Activated naive CD4-positive, alpha-beta T cell treated with Interleukin-2 at 50 U/mL for 16 hours (primary cell): ENCODE measurements at places on chromosomes 6 and 20.

- DNase-seq: no peak
Observed at GRCh38 chr6:125808060-125808459, 17.3 kb downstream of the NCOA7 start.

DNA sequence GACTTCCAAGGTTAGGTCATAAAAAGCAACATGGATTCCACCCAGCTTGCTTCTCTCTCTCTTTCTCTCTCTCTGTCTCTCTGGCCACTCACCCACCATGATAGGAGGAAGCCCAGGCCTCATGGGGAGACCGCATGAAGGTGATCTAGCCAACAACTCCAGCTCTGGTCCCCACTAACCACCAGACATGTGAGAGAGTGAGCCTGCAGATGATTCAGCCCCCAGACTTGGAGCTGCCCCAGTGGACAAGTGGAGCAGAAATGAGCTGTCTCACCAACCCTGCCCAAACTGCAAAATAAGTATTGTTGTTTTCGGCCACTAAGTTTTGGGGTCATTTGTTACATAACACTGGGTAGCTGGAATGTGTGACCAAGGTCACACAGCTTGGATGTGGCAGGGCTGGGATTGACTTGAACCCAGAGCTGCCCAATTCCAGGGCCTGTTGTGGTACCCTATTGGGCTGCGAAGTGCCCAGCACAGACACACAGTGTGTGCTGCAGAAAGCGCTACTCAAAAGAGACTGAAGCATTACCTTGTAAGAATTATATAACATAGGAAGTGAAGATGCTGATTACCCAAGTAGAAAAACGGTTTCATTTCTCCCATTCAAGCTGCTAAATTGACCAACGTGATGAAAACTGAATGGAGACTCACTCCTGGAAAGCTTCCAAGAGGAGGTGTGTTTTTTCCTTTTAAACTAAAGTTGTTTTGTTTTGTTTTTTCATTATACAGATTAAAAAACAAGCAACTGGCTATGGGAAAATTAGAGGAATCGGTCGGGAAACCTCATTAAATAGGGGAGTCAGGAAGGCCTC lies 9.1 kb upstream of the TLDC2 start:
- no peak for DNase-seq

DNA sequence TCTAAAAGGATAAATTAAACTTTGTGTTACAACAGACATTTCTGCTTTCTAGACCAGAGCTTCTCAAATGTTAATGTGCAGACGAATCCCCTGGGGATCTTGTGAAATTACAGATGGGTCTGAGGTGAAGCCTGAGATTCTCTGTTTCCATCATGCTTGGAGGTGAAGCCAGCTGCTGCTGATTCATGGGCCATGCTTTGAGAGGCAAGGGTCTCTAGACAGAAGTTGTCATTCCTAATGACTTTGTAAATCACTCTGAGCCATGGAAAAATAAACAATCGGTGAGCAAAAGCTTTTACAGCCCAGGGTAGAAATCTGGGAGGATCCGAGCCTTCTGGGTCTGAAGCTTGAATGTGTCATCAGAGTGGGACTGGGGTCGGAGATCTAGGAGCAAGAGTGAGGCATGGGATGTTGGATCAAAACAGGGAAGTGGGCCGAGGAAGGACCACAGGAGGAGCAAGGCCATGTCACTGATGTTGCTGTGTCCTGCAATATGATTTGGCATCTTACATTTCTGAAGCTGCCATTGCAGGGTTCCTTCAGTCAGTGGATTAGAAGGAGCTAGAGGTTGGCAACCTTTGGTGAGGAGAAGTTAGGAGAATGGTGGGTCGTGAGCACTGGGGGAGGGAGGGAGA lies 77.3 kb downstream of the TRMT11 start:
- no peak for DNase-seq

- no peak for DNase-seq
Observed at GRCh38 chr6:40285996-40286395, 301.2 kb downstream of the LRFN2 start.

- DNase-seq: no peak
Observed at GRCh38 chr6:86535100-86535499, 402.2 kb upstream of the HTR1E start.

- no peak for DNase-seq
Observed at GRCh38 chr6:143882401-143882930, 18.2 kb downstream of the ZC2HC1B start.

DNA sequence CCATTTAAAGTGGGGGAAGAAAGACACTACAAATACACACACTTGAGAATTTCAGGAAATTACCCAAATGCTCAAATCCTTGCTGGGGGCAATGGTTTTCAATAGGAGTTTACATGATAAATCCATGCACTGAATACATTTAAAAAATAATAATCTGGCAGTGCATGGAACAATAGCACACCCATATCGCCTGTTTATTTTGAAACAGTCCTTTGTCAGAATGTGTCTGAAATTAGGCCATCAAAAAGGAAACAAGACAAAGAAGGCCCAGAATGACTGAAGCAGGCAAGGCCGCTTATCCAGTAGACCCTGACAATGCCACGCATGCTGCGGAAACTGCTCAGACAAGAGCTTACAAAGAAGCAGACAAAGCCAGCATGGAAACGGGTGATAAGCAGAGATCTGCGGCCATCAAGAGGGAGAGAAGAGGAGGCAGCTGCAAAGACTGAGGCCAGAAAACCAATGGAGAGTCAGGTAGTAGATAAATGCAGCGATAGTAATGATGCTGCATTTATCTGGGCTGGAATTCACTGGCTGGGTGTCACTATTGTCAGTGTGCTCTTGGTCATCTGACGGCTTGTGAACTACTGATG lies 211.9 kb upstream of the CNR1 start:
- DNase-seq: no peak

DNA sequence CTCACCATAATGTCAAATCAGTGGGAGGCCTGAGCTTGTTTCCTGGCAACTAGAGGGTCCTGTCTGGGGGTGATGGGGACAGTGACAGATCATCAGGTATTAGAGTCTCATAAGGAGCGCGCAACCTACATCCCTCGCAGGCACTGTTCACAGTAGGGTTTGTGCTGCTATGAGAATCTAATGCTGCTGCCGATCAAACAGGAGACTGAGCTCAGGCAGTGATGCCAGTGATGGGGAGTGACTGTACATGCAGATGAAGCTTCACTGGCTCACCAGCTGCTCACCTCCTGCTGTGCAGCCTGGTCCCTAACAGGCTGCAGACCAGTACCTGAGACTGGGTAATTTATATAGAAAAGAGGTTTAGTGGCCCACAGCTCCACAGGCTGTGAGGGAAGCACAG lies 147.3 kb downstream of the TTLL2 start:
- no peak for DNase-seq

GRCh38 chr20:18734525-18735189 lies 78.9 kb upstream of the SCP2D1 start:
- DNase-seq: no peak

DNA sequence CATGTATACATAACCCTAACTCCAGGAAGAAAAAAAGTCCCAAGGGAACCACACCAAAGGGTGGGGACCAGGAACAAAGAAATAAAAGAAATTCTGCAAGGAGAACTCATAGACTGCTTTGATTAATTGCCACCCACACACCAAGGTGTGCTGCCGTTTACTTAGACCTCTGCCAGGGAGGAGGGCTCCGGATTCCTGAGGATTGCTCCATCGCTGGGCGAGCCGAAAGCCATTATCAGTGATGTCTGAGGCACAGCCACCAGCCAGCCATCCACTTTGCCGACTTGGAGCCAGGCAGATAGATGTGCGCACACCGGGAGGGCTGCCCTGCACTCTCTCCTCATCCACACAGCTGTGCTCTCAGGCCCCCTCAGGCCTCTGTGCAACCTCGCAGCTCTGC lies 272.7 kb upstream of the FOXQ1 start:
- no peak for DNase-seq

DNA sequence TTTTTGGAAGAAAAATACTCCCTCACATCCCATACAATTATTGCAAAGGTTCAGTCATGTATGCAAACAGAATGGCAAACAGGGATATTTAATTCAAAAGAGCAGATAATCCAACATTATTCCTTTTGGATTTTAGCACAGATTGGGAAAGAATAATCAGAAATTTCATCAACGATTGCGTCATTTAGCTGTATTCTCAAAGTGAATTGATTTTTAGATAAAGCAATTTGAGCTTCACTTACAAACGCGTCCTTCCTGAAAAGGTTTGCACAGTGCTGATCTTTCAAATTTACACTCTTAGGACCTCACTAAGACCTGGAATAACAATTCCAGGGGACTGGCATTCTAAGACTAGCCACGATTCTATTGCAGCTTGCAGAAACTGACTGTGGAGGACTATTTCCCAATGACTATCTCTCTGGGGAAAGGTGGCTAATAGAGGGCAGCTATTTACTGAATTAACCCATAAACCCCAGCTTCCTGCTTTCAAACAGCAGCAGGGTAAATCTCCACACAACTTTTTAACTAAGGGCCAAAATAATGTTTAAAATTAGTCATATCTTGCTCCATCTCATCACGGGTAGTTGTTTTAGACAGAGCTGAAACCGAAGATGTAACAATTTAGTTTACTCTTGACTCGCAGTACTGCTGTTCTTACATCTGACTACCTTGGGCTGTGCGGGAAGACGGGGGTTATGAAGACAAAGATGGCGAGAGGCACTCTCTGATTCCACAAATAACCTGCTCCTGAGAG lies 131.2 kb upstream of the FAM184A start:
- no peak for DNase-seq

GRCh38 chr20:50916257-50916656 lies 15.0 kb downstream of the ADNP start:
- DNase-seq: no peak

GRCh38 chr6:65943051-65943450 lies 236.0 kb upstream of the EYS start:
- no peak for DNase-seq

- no peak for DNase-seq
Observed at GRCh38 chr6:110098511-110099116, 80.9 kb downstream of the WASF1 start.

DNA sequence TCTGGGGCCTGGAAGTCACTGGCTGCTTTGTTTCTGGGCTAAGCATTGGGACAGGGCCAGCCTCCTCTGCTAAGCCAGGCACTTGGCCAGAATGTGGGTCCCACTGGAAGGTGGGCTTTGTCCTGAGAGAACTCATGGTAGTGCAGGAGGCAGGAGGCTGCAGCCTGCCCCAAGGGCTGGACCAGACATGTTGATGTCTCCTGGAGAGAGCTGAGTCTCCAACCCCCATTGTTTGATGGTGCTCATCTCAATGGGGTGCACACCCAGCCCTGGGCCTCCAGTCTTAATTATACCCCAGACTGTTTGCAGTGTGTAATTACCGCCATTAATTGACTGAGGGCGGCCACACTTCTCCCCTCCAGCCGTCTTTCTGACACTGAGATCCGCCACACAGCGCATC lies 220.5 kb upstream of the PMEPA1 start:
- DNase-seq: no peak

GRCh38 chr6:51025082-51025777 lies 206.6 kb downstream of the TFAP2B start:
- no peak for DNase-seq

- peak; percentile 58 for DNase-seq
Observed at GRCh38 chr6:31574106-31575061, 981 bp upstream of the TNF start.

- DNase-seq: no peak
Observed at GRCh38 chr6:4274382-4275082, 139.2 kb upstream of the ECI2 start.

DNA sequence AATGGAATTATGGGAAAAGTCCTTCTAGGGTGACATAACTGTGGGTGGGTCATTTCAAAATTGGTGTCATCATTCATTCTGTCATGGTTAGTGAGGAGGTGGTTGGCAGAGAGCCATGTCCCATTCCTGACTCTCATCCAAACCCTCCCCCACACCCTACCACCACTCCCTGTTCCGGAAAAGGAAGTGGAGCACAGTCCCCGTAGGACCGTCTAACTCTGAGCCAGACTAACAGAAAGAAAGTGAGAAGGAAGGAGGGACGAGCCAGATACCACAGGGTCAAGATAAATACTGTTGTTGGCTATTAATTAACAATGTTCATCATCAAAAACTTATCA lies 4.8 kb downstream of the TRIM10 start:
- no peak for DNase-seq

DNA sequence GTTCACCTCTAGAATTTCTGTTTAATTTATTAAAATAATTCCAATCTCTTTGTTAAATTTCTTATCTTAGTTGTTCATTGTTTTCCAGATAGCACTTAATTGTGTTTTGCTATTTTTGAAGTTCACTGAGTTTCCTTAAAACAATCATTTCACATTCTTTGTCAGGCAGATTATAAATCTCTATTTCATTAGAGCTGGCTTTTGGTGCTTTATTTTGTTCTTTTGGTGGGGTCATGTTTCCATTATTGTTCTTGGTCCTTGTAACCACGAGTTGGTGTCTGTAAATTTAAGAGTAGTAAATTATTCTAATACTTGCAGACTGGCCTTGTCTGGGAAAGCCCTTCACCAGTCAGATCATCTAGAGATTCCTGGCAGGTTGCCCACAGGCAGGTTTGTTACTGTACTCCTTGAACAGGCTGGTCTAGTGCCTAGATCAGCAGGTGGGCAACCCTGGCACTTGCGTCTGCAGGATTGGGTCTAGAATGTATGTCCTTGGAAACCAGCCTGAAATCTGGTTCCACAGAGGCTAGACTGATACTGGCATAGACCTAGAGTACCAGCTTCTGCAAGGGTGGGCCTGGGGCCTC lies 110.4 kb downstream of the ADGB start:
- DNase-seq: no peak

DNA sequence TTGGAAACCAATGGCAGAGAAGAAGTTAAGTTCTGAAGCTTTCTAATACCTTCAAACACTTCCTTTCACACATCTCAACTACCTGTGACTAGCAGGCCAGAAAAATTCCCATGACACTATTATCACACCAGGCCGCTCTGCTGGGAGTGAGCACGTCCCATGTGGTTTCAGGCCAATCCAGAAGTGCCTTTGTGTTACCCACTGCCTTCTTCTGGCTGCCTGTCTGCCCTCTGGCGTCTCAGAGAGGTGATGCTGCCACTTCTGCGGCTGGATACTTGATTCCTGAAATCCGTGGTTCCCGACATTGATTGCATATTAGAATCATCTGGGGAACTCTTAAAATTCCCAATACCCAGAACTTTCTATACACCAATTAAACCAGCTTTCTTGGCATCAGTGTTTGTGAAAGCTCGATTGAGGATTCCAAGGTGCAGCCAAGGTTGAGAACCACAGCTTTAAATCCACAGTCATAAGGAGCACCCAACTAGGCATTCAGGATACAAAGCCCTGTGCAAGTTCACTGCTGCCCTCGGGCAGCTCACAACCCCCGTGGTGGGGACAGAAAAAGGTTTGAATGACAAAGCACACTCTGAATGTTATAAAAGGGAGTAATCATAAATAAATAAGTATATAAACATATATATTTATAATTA lies 65.6 kb downstream of the STMND1 start:
- no peak for DNase-seq

GRCh38 chr6:11009353-11009752 lies 34.8 kb downstream of the ELOVL2 start:
- DNase-seq: no peak

- no peak for DNase-seq
Observed at GRCh38 chr6:133129556-133129955, 111.6 kb upstream of the EYA4 start.
